NCI-H1092 treated with DMSO at 0.1 percent for 48 hours (cell line): ENCODE measurements at places on chromosomes 4 and X.

DNA sequence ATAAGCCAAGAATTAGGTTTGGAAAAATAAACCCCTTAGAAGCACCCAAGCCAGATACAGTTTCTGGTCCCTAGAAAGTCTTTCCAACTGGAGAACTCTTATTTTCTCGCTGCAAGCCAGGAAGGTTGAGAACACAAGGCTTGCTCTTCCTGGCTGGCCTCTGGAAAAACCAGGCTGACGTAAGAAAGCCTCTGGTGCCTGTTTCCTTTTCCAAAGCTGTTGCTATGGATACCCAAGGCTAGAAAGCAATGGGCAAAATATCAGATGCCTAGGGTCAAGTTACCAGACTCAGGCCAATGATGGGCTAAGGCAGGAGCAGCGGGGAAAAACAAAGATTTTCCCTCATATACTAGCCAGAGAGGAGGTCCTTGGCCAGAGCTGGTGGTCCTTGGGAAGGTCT lies 281.6 kb downstream of the KLHL13 start:
- no peak for DNase-seq

- no peak for DNase-seq
These were observed 834 bp downstream of the PNCK start for GRCh38 chrX:153672531-153673427.

DNA sequence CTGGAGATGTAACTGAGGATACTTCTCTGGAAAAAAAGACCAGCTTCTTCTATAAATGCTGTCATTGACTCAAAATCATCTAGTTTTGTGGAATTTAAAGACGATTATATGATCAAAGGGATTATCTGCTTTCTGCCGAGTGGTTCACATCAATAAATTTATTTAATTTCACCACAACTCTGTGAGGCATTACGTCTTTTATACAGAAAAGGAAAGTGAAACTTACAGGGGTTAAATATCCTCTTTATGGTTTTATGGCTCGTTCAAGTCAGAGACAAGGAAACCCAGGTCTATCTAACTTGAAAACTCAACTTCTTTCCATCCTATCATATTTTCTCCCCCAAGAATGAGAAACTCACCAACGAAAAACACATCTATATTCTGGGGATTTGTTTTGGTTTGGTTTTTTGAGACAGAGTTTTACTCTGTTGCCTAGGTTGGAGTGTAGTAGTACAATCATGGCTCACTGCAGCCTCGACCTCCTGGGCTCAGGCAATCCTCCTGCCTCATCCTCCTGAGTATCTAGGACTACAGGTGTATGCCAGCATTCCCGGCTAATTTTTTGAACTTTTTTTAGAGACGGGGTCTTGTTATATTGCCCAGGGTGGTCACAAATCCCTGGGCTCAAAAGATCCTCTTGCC lies 377.9 kb upstream of the EMCN start:
- DNase-seq: no peak

GRCh38 chrX:136679531-136679930 lies 31.6 kb downstream of the CD40LG start:
- DNase-seq: no peak
